ENCODE measurements at places on chromosomes 3 and 15.

- DNase-seq, result peak; percentile 64
Measured at GRCh38 chr3:42012935-42013690, 51.2 kb upstream of the ULK4 start.

GRCh38 chr15:64527263-64527984 is 67.0 kb downstream of the ZNF609 start:
- no peak for DNase-seq

DNA sequence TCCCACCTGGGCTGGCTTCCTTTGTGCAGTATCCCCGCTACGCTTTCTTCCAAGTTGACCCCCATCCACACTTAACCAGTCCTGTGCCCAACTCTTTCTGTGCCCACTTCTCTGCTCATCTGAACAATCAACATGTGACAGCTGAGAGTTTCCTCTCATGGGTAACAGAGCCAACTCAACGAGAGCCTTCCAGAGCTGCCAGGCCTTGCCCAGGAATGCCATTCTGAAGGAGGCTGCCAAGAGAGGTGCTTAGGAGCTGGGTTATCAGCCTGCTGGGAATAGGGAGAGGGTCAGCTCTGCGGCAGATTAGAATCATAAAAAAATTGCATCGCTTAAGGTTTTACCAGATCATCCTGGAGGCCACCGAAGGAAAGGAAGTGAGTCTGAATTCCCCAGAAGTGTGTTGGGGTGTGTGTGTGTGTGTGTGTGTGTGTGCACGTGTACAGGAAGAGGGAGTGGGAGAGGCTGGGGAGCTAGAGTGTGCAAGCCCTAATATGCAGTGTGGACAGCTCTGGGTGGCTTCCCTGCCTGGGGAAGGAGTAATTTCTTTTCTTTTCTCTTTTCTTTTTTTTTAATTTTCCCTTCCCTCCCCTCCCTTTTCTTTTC is 66.7 kb downstream of the ITGA11 start:
- DNase-seq, result no peak

DNA sequence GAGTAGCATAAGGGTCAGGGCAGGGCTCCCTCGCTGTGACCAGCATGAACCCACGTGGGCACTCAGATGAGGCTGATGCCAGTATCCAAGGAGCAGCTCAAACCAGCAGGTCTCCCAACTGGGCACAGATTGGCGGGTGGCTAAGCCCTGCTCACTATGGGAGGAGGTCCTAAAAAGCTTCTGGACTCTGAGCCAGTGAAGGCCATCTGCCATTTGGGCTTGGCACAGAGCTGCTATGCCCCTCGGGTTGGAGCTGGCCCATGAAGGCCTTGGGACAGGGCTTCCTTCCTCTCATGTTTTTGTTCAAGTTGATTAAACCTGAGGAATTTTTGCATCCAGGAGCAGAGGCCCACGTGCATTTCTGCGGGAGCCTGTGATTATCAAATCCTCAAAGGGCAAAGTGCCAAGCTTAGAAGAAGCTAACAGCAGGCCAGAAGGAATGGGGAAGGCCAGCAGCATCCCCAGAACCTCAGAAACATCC is 4.3 kb upstream of the STRA6 start:
- DNase-seq, result no peak

GRCh38 chr3:17678116-17678741 is 64.2 kb downstream of the TBC1D5 start:
- DNase-seq, result no peak

DNA sequence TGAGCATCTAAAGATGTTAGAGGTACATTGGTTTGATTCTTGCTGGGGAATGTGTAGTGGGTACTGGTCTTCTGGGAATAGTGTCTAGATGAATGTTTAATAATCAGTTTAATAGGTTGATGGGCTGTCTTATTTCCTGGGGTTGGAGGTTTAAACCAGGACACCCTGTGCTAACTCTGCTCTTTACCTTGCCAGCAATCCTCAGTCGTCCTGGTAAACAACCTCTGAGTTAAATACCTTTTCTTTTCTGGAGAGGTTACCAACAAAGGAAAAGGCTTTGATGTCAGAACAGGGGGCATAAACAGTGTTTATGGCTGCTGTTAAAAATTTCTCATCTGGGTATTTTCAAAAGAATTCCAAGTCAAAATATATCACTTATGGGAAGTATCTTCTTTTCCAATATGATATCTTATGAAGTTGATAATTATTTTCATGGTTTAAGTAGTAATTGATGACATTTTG is 23.5 kb downstream of the MITF start:
- DNase-seq, result no peak

DNA sequence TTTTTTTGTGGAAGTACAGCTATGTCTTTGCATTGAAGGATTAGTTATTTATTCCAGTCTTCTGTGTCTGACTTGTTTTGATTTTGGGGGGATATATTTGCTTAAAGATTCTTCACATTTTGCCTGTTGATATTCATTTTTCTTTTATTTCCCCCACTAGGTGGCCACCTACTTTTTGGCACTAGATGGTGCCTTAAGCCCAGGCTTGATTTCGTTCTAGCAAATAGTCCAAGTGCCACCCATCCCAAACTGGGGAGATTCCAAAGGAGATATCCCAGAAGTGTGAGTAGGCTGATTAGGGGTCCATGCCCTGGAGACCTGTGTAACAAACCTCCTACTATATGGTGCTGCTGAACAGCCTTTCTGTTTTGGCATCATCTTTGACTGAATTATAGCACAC is 80.0 kb upstream of the SPATA16 start:
- DNase-seq, result no peak

DNA sequence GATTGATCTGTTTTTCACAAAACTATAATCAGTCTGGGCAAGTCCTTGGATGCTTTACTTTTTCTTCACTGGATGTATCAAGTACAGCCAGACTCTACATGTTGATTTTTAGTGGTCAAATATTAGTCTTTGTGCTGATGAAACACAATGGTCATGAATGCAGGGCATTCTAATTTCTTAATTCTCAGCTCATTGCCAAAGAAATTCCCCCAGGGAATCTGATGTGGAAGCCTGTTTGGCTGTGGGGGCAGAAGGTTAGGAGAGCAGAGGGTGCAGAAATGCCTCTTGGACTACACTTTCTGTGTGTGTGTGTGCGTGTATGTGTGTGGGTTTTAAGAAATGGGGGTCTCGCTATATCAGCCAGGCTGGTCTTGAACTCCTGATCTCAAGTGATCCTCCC is 48.7 kb upstream of the HACD2 start:
- no peak for DNase-seq

DNA sequence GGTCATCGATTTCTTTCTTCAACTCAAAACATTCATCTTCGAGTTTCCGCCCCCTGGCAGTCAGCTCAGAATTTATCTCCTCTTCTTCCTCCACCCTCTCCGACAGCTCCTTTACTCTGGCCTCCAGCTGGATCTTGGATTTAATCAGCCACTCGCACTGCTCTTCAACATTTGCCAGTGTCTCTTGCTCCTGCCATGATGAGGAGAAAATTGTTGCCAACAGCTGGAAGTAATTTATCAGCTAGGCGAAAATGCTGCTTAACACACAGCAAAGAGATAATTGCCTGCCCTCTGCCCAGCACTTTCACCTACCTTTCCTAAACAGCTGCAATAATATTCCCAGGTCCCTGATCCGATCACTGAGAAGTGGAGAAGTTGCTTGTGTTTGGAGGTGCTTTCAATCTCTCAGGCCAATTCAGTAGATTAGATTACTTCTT is 69.3 kb downstream of the MYH15 start:
- no peak for DNase-seq

GRCh38 chr15:62932436-62932835 is 110.1 kb upstream of the TPM1 start:
- DNase-seq, result no peak

- peak; percentile 30 for DNase-seq
Measured at GRCh38 chr3:119681279-119681678, 4.1 kb upstream of the COX17 start.

GRCh38 chr3:30044515-30044914 is 561.9 kb upstream of the TGFBR2 start:
- no peak for DNase-seq

GRCh38 chr3:193991666-193992424 is 144.1 kb upstream of the HES1 start:
- no peak for DNase-seq

- DNase-seq, result no peak
Measured at GRCh38 chr3:44069276-44069675, 172.4 kb upstream of the TOPAZ1 start.

DNA sequence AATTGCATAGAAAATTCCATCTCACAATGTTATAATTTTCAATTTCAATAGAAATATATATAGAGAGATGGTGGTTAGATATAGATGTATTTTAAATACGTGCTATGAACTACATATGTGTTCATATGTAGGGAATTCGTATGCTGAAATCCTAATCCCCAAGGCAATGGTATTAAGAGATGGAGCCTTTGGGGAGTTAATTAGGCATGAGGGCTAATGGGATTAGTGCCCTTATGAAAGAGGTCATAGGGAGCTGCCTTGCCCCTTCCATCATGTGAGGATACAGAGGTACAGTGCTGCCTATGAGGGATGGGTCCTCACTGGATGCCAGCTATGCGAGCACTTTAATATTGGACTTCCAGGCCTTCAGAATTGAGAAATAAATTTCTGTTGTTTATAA is 79.6 kb upstream of the CCDC54 start:
- DNase-seq, result no peak

DNA sequence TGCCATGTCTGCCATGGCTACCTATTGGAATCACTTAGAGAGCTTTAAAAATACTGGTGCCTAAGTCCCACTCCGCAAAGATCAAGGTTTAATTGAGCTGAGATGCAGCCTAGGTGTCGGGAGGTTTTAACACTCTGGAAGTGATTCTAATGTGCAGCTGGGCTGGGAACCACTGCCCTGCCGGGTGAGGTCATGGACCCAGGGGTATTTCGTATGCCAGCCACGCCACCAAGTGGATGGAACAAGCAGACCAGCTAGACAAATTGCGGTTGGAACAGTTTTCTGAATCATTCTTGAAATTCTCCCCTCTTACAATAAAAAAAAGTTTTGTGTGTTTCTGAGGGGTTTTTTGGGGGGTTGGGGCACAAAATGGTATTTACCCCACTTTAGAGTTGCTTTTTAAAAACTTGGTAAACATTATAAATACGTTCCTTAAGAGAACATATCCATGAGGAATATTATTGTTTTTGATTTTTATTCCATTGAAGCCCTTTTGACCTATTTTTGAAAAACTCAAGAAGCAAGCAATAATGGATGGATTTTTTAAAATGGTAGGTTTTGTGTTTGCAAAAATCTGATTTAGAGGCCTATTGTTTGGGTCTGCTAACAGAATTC is 66.2 kb upstream of the CSTA start:
- DNase-seq, result peak; percentile 5

- no peak for DNase-seq
Measured at GRCh38 chr3:181741417-181741816, 29.7 kb downstream of the SOX2 start.

- DNase-seq, result no peak
Measured at GRCh38 chr3:173128633-173129032, 12.4 kb downstream of the SPATA16 start.

- DNase-seq, result no peak
Measured at GRCh38 chr15:86571873-86572272, 492.2 kb downstream of the AGBL1 start.

DNA sequence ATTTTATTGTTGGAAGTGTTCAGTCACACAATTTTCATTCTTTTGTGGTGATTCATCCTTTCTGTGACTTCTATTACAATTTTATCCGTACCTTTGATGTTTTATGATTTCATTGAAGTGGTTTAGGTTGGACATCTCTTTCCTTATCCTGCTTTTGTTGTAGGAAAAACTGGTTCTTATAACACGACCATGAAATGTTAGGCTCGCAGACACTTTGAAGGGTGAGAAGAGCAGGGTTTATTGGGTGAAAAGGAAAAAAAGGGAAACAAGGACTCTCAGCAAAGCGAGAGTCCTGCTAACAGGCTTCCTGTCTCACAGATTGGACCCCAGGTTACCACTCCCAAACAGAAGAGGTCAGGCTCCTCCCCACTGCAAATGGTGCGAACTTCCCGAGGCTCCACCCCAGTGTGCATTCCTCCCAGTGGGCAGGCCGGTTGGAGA is 257.4 kb downstream of the STXBP5L start:
- DNase-seq, result no peak

- no peak for DNase-seq
Measured at GRCh38 chr3:153246806-153247205, 84.8 kb downstream of the RAP2B start.

DNA sequence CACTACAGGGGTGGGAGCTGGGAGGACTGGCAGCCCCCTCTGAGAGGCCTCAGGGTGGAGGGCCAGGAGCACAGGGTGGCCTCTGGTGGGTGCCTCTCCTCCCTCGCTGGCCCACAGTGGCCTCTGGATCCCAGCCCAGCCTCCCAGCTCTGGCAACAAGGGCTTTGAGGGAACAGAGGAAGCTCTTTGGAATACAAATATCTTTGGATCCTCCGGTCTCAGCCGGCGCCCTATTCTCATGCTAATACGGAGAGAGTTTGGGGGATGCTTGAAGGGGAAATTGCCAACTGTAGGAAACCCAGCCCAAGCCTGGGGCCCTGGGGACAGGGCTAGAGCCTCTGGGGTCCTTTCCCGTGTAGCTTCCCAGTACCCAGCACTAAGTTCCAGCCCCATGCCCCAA is 33.4 kb upstream of the INSYN1 start:
- DNase-seq, result no peak

DNA sequence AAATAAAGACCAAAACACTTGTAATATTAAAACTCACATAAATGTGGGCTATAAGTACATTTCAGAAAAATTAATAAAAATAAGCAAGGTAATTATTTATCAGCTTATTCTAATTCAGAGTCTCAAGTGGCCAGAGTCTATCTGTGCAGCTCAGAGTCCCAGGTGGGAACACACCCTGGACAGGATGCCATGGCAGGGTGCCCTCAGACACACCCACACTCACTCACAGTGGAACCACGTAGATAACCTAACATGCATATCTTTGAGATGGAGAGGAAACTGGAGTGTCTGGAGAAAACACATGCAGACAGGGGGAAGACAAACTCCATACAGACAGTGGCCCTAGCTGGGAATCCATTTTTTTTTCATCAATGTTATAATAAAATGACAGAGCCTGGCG is 37.2 kb downstream of the FSIP1 start:
- DNase-seq, result peak; percentile 32

DNA sequence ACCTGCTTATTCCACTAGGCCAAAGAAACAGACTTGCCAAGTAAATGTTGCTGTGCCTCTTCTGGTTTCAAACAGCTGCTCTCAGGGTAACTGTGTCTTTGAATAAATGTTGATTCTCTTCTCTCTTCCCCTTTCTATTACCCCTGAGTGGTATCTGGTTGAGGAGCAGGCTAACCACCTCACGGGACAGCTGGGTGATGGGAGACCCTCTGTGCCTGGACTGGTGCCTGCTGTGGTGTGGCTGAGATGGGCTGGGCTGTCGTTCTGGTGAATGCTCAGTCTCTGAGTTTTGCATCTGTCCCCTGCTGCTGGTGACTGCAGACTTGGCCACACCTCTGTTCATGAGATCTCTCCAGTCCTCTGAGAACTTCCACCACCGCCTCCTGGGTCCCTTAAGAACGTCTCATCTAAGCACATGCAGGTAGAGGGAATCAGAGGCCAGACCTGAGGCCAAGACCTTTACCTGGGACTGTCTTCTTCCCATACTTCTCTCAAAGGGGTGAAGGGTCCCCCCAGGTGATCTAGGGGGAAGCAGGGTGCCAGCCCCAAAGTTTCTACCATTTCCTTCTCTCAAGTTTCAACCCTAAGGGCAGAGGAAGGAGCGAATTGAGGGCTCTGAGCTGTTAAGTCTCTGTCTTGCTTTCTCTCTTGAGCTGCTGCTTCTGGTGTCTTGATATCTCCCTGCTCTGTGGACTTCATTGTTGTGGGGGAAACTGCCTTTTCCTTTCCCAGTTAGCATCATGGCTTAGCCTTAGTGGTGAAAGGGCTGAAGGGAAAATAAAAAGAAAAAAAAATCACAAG is 252.9 kb downstream of the EBLN2 start:
- no peak for DNase-seq

- no peak for DNase-seq
Measured at GRCh38 chr3:194194051-194194756, 58.3 kb downstream of the HES1 start.

GRCh38 chr3:175255698-175256097 is 396.6 kb downstream of the NAALADL2 start:
- DNase-seq, result no peak

All from hematopoietic multipotent progenitor cell treated with erythropoietin and hydrocortisone succinate and interleukin-3 and kit ligand, for 15 days (in vitro differentiated cells).